ENCODE measurements at places on chromosomes 7 and 10. TPM values are rescaled to one million over a fixed set of nuclear protein-coding genes. Genes with fewer than 3 reads are reported as not detected.

The GPR26 gene
- total RNA-seq = 0.07 TPM

The GOT1 gene
- 48.2 TPM for total RNA-seq

The LBX1 gene
- total RNA-seq = not detected

The CPA4 gene
- not detected for total RNA-seq

The FBXO24 gene
- 0.94 TPM for total RNA-seq

The MRPS17 gene
- total RNA-seq = 22.1 TPM

The NEBL gene
- 15.7 TPM for total RNA-seq

The XPNPEP1 gene
- 69.8 TPM for total RNA-seq

The PAOX gene
- total RNA-seq = 1.3 TPM

The NRAP gene
- not detected for total RNA-seq

The SPOCK2 gene
- 1.3 TPM for total RNA-seq

The FAM237B gene
- total RNA-seq = not detected

The TSC22D4 gene
- total RNA-seq = 35.8 TPM

The TEX36 gene
- not detected for total RNA-seq

The KDM7A gene
- 7.1 TPM for total RNA-seq

The ZNF727 gene
- not detected for total RNA-seq

The NPTX2 gene
- 34.8 TPM for total RNA-seq

The TMEM225B gene
- 0.52 TPM for total RNA-seq

The ADRA2A gene
- total RNA-seq = 4.3 TPM

The GRM3 gene
- total RNA-seq = 0.30 TPM

The PBLD gene
- 3.4 TPM for total RNA-seq

The CALCR gene
- 4.0 TPM for total RNA-seq

The IL6 gene
- total RNA-seq = 0.69 TPM

The ASIC3 gene
- 1.6 TPM for total RNA-seq

The LRIT1 gene
- not detected for total RNA-seq

The PDE6C gene
- not detected for total RNA-seq

The GLI3 gene
- total RNA-seq = 6.7 TPM

The PON1 gene
- total RNA-seq = not detected

The EPC1 gene
- 17.5 TPM for total RNA-seq

The CPA2 gene
- total RNA-seq = not detected

The TSPAN12 gene
- 19.5 TPM for total RNA-seq

The NHLRC2 gene
- total RNA-seq = 8.1 TPM

The BTBD16 gene
- total RNA-seq = 0.42 TPM

The HERC4 gene
- 16.2 TPM for total RNA-seq

The IKZF1 gene
- 1.4 TPM for total RNA-seq

The ST8SIA6 gene
- 1.8 TPM for total RNA-seq

The PDE1C gene
- 0.52 TPM for total RNA-seq

The TLX1 gene
- total RNA-seq = 0.11 TPM

The LMTK2 gene
- 12.6 TPM for total RNA-seq

The C7orf33 gene
- total RNA-seq = not detected

The CYP26A1 gene
- total RNA-seq = 190 TPM

The ENKUR gene
- not detected for total RNA-seq

The NEUROD6 gene
- not detected for total RNA-seq

The CFAP43 gene
- total RNA-seq = 0.21 TPM

The RTKN2 gene
- 9.5 TPM for total RNA-seq

The AMPH gene
- total RNA-seq = 2.8 TPM
